Stimulated activated CD4-positive, alpha-beta T cell treated with anti-CD3 and anti-CD28 coated beads, Interleukin-1b, Interleukin-23, amount 100 ng/mL, for 1 hour (primary cell): ENCODE measurements at places on chromosomes 6 and 20.

GRCh38 chr6:133890711-133891148 lies 1.8 kb downstream of the TCF21 start:
- no peak for DNase-seq

DNA sequence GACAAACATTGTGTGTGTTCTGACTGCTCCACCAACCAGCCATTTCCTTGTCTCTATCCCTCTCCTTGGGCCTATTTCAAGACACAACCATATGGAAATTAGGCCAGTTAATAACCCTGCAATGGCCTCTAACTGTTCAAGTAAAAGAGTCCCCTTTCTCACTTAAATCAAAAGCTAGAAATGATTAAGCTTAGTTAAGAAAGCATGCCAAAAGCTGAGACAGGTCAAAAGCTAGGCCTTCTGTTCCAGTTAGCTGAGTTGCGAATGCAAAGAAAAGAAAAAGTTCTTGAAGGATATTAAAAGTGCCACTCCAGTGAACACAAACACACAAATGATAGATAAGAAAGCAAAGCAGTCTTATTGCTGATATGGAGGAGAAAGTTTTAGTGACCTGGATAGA lies 22.5 kb downstream of the SERINC1 start:
- DNase-seq, result no peak

- DNase-seq, result no peak
These were observed 60.9 kb upstream of the TAGAP start for GRCh38 chr6:159105716-159106115.

DNA sequence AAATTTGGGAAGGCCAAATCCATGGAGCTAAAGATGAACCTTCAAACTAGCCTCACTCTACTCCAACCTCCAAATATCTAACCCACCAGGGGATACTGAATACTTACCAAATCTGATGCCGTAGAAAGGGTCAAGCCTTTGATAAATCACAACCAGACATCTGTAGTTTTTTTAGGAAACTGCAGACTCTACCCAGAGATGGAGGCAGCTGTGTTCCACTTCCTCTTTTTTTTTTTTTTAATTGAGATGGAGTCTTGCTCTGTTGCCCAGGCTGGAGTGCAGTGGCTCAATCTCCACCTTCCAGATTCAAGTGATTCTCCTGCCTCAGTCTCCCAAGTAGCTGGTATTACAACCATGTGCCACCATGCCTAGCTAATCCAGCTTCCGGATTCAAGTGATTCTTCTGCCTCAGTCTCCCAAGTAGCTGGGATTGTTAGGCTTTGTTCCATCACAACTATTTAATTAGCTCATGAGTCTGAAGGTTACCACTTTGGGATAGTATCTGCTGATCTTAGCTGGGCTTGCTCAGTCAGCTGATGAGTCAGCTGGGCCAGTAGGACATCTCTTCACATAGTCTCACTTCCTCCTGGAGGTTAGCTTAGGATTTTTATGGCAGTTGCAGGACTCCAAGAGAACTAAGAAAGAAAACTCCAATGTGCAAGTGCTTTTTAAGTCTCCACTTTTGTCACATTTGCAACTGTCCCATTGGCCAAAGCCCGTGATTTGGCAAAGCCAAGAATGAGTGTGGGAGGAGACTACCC lies 13.3 kb downstream of the FRK start:
- DNase-seq, result no peak

DNA sequence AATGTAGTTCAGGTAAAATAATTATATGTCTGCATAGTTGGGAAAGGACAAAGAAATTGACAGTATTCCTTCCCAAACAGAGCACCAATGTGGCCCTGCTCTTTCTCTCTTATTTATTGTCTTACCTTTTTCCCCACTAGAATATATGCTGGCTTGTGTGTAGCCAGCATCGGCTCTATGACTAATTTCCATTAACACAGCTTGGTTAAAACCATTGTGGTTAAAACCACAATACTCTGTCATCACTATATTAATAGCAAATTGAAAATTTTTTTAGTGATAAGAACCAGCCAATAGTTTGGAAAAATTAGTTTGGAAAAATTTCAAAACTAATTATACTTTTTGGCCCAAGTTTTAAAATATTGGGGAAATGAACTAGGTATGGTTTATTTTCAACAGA lies 535.1 kb downstream of the UTRN start:
- DNase-seq, result no peak

- DNase-seq, result no peak
These were observed at the start of gene B4GALT5 for GRCh38 chr20:49713753-49714712. B4GALT5 (minus strand) TSS chr20:49713878; CDS start chr20:49713690, 188 bp downstream.
